ENCODE measurements at places on chromosomes 11 and 22.

- no peak for DNase-seq
Observed at GRCh38 chr22:25092119-25092518, 107.5 kb upstream of the CRYBB3 start.

- DNase-seq = no peak
Observed at GRCh38 chr11:16526947-16527346, 170.6 kb upstream of the SOX6 start.

- DNase-seq = peak; percentile 100
Observed at GRCh38 chr11:69638941-69639681, 1.8 kb upstream of the CCND1 start.

- peak; percentile 57 for DNase-seq
Observed at GRCh38 chr11:63212742-63213141, 30.7 kb downstream of the SLC22A25 start.

DNA sequence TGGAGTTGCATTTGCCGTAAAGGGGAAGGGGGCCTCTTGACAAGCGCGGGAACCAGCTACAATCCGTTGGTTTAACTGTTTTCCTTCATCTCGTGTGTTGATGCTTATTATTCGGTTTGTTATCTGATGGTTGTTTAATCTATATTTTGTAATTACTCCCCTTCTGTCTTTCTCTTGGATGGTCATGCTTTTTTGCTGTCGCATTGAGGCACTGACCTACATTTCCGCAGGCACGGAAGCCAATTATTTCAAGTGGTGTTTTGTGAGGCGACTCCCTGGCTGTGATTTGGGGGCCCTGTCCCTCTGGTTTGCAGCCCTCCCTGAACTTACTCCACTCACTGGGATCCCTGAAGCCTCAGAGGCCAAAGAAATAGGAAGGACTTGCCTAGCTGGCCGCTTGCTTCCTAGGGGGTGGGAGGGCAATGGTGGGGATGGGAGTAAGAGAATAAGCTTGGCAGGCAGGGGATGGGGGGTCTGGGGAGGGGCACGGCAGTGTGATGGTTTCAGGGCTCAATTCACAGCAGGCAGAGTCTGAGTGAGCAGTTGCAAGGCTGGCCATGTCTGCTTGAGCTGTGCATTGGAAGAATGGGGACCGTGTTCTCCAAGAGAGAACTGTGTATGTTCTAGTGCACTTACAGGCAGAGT, 165.8 kb upstream of the B3GAT1 start:
- no peak for DNase-seq

DNA sequence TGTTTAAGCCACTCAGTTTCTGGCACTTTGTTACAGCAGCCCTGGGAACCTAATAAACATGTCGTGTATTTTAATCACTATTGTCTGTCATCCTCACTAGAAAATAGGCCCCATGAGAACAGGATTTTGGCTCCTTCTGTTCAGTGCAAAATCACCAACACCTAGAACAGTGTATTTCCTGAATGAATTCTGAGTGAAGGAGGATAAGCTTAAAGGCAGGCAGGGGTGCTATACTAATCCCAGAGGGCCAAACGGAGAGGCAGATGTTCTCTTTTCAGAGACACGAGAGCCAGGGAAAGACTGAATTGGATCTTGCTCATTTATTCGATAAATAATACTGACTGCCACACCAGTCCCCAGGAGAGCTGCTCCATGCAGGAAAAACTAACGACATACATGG, 10.4 kb downstream of the SMCO4 start:
- no peak for DNase-seq

DNA sequence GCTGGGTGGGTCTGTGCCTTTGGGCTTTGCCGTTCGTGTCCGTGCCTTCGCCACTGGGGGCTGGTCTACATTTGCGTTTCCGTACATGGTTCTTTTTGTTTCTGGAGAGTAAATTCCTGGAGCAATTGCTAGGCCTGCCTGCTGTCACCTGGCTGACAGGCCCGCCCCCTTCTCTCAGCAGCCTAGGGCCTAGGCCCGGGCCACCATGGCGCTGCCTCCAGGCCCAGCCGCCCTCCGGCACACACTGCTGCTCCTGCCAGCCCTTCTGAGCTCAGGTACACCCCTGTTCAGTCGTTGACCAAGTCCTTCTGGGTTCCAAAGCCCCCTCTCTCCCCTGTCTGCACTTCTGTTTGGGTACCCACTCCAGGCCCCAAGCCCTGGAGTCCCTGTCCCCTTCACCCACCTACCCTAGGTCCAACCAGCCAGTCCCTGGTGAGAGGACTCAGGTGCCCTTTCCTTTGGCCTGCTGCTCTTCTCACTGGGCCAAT, 649 bp downstream of the TMEM25 start:
- no peak for DNase-seq

- no peak for DNase-seq
Observed at GRCh38 chr11:120929090-120929489, 94.8 kb upstream of the TBCEL start.

DNA sequence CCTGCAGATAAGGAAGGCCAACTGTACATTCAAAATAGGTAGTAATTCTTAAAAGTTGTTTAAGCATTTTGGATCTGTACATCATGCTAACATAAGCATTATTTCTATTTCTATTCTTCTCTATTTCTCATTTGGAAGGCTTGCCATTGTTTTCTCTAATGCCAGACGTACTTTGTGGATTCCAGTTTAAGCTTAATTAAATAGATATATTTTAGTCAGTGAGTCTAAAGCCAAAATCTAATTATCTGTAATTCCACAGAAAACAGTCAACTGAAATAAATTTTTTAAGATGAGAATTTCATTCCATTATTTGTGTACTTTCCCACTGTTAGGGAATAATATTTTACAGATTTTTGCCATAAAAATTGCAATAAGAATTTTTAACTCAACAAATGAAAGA, 123.0 kb downstream of the LUZP2 start:
- DNase-seq = no peak

GRCh38 chr11:68383976-68384501, 71.6 kb downstream of the LRP5 start:
- peak; percentile 80 for DNase-seq

GRCh38 chr22:31607696-31608095, 54.3 kb downstream of the PISD start:
- no peak for DNase-seq

- no peak for DNase-seq
Observed at GRCh38 chr11:43790444-43790794, 90.2 kb upstream of the ALKBH3 start.

GRCh38 chr22:33812360-33812977, 107.8 kb downstream of the LARGE1 start:
- no peak for DNase-seq

DNA sequence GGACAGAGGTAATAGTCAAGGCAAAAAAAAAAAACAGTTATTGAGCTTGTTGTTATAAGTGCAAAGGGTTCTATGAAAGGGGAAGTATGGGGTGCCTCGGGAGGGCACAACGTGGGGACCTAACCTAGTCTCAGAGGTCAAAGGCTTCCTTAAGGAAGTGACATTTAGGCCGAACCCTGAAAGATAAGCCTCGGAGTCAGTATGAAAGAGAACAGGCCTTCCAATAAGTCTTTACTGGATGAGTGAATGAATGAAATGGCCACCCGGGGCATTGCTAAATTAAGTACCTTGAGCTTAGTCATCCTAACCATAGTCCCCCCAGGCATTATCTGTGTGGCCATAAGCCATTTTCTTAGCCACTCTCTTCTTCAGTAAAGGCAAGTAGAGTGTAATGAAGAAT, 19.7 kb downstream of the FLI1 start:
- no peak for DNase-seq

DNA sequence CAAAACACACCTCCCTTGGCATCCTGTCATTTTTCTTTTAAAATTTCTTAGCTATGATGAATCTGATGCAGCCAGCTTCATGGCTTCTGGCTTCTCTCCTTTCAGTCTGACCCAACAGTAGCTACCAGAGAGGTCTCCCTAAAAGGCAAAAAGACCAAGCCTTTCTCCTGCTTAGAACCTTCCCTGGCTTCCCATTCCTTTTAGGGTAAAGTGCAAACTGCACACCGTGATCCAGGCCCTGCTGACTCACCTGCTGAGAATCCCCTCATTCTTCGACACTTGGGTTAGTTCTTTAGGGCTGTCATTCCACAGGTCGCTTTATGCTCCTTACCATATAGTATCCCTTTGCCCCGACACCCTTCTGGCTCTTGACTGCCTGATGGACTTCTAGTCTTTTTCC, 362.4 kb downstream of the MIAT start:
- DNase-seq = peak; percentile 64

DNA sequence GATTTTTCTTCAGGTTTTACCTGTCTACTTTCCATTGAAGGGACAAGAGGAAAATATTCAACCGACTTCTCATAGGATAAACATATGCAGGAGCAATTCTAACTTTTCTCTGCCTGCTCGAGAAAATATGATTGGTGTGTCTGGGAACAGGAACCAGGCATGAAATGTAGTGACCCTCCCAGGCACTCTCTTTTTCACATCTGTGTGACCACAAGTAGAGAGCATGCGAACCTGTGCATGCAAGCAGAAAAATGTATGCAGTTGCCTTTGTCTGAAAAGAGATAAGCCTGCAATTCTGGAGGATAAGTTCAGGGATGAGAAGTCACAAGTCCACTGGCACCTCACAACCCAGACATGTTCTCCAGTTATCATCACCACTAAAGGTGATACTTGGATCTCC, 583.5 kb upstream of the FAT3 start:
- no peak for DNase-seq

GRCh38 chr11:128582496-128583366, 4.6 kb downstream of the ETS1 start:
- DNase-seq = no peak

GRCh38 chr22:24819911-24820461, 14.0 kb downstream of the SGSM1 start:
- no peak for DNase-seq

- DNase-seq = no peak
Observed at GRCh38 chr22:20116376-20116950, 559 bp downstream of the RANBP1 start.

DNA sequence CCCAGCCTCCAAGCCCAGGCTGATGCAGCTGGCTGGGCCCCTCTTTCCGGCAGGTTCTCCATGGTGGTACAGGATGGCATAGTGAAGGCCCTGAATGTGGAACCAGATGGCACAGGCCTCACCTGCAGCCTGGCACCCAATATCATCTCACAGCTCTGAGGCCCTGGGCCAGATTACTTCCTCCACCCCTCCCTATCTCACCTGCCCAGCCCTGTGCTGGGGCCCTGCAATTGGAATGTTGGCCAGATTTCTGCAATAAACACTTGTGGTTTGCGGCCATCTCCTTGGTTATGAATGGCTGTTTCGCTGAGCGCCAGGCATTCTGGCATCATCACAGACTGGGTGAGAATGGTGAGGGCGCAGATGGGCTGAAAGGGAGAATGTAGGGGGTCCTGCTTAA, 3.6 kb downstream of the PRDX5 start:
- no peak for DNase-seq

DNA sequence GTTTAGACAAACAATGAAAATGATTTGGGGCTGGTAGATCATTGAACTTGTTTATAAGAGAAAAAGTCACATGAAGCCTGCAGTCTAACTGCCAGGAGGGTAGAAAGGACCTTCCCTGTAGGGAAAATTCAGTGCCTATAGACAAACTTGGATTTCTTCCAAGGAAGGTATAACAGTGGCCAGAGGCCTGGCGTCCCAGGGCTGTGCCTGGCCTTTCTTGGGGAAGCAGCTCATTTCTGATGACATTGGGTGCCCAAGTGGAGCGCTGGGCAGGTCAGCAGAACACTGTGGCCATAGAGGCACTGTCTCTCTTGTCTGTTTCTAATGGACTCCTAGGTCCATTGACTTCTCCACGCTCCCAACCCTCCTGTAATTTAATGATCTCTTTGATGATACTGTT, 6.6 kb upstream of the FXYD6 start:
- no peak for DNase-seq

DNA sequence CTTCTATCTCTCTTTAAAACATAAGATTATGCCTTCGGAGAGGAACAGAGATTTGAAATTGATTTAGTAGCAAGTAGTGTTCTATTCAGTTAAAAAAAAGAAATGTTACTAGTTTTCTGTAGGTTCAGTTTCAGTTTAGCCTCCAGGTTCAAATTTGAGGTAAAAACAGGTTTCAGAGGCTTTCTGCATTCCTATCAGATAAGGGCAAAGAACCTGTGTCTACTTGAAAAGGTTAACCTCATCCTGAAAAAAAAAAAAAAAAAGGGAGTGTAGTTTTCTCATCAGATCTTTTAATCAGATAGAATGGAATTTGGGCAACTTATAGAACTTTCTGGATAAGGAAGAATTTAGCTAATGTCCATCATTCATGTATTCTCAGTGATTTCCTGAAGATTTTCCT, 12.1 kb downstream of the C11orf97 start:
- DNase-seq = no peak

GRCh38 chr11:92504004-92504403, 279.4 kb downstream of the FAT3 start:
- no peak for DNase-seq

GRCh38 chr11:128886406-128887124, 4.6 kb upstream of the KCNJ5 start:
- peak; percentile 75 for DNase-seq

DNA sequence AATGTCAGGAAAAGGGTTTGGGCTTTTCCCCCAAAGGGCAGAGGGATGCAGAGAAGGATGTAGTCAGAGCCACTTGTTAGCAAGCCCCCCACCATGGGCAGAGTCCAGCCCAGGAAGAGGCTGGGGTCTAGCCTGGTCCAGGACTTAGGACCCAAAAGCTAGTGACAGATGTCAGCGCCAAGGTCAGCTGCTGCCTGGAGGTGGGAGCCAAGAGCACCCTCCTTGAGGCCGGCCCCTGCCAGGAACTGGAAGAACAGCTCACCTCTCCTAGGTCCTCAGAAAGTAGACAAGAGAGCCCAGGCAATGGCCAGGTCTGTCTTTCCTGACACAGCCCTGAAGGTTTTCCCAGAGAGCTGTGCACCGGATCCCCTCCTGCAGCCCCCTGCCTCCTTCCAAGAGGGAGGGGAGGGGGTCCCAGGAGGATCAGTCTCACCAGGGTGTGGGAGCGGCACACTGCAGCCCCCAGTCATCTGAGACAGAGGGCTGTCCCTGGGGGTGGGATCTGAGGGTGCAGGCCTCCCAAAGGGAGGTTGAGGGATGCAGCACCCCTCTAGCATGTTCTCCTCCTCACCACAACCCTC, 14.6 kb upstream of the ARHGEF17 start:
- no peak for DNase-seq

All from Caco-2 (cell line).